ENCODE measurements at places on chromosomes 1 and 21.

- DNase-seq: no peak
These were observed 62.4 kb upstream of the NGF start for GRCh38 chr1:115400426-115400825.

DNA sequence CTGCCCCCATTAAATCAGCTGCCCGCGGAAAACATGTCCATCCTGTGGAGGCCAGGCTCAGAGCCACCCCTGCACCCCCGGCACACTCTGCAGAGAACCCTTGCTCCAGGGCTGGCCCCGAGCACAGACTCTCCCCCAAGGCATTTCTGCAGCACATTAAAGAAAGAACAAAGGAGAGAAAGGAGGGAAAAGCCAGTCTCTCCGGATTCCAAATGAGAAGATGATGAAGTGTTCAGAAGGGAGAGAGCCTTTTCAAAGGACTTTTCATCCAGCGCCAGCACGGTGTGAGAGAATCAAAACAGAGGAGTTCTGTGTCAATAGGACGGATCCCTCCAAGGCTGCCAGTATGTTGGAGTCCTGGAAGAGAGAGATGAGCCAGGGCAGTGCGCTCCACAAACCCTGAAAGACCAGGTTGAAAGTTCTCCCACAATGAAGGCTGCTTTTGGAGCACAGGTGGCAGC lies 498.3 kb downstream of the NPHP4 start:
- no peak for DNase-seq

- DNase-seq: no peak
These were observed 36.9 kb upstream of the EDEM3 start for GRCh38 chr1:184791550-184791900.

DNA sequence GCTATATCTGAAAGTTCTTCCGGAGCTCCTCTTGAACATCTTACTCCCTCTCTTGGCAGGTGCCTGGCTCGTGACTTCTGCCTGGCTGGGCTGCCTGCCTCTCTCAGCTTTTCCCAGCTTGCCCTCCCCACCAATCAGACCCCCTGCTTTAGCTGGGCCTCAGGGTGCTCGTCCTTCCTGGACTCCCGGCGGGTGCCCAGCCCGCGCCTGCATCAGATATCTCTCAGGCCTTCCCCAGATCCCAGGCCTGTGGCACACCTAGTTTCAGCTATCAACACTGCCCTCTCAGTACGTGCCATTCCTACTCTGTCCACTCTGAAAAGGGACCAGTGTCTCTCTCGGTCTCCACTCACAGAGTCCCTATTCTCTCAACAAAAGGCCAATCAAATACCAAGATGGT lies 96.5 kb upstream of the CLDN14 start:
- DNase-seq: no peak

- no peak for DNase-seq
These were observed 273.2 kb downstream of the BACH1 start for GRCh38 chr21:29571949-29572348.

- no peak for DNase-seq
These were observed 1015.4 kb downstream of the AMY1C start for GRCh38 chr1:104765085-104765484.

- DNase-seq: no peak
These were observed 42.1 kb upstream of the SRP9 start for GRCh38 chr1:225735252-225736149.

- DNase-seq: no peak
These were observed 26.3 kb downstream of the PRMT2 start for GRCh38 chr21:46661642-46662366.

DNA sequence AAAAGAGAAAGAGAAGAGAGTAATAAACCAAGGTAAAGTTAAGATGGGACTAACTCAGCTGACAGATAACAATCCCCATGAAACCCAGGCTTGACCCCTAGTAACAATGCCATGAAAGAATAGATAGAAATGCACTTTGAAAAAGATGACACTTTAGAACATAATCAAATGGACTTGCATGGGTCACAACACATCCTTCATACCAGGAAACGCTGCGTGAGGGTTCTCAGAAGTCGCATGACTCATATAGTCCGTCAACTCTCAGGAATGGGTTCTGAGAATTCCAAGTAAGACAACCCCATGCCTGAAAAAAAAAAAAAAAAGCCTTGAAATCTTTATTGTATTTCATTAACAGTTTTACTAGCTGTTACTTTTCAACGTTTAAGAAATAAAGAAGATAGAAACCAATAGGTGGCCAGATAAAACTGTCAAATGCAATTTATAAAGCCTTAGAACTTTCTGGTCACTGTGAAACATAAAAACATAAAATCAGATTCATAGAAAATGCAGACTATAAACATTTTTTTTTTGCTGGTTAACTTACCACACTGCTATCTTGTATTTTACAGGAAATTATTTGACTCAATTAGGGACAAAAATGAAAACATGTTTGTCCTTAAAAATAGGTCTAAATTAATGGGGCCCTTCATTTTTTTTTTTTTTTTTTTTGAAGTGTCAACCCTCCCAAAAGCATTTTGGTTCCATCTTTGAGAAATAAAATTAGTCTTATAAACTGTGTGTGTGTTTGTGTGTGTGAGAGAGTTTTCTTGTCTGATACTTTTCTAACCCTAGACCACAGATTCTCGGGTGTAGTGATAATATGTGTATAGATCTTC lies 202.1 kb downstream of the NCAM2 start:
- DNase-seq: no peak

- no peak for DNase-seq
These were observed 29.8 kb downstream of the COL6A1 start for GRCh38 chr21:46011267-46011967.

DNA sequence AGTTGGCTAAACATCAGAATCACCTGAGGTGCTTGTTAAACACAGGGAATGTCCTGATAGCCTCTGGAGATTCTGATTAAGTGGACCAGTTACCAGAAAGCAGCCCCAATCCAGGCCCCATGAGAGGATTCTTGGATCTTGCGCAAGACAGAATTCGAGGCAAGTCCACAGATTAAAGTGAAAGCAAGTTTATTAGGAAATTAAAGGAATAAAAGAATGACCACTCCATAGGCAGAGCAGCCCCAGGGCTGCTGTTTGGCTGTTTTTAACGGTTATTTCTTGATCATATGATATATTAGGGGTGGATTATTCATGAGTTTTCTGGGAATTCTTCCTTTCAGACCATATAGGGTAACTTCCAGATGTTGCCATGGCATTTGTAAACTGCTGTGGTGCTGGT lies 176.2 kb downstream of the ROR1 start:
- no peak for DNase-seq

DNA sequence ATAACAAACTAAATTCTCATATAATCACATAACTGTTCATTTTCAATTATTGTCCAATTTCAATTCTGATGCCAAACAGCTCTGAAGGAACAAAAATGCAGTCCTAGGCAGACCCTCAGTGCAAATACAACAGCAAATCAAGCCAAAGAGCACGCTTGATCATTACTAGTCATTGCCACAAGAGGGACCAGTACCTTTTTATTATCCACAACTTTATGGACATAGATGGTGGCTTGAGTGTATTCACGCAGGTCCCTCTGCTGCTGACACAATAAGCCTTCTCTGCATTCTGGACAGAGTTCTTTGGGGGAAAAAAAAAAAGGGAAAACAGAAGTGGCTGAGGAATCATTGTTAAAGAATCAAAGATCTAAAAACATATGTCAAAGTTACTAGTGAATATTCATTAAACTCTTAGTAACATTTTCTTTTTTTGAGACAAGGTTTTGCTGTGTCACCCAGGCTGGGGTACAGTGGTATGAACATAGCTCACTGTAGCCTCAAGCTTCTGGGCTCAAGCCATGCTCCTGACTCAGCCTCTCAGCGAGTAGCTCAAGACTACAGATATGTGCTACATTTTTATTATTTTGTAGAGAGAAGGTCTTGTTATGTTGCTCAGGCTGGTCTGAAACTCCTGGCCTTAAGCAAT lies 34.3 kb upstream of the RAP1GAP start:
- no peak for DNase-seq

DNA sequence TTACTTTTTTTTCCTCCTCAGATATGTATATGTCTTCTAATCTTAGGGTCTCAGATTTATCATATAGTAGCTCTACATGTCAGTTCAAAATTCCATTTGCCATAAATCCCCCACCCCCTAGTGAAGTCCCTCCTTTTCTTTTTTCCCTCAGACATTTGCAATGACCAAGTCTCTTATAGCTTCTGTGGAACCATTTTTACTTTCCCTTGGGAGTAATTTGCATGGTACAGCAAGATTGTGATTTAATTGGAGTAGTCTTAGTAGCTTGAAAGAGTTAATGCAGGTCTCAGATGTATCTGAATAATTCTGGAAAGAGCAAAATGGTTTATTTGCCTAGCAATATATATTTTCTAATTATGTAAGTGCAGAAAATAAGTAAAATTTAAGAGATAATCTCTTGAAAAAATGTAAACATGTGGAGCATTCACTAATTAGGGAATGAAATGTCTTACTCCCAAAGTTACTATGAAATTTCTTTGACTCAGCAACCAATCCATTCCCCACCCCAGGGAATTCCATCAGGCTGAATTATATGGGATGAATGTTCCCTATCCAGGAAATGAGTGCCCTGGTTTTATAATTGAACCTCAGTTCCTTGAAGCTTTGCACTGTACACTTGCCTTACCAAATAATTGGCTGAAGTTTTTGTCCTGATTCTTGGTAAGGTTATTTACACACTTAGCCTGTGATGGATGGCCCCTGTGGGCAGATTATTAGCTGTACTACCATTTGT lies 267.0 kb downstream of the DNM3 start:
- no peak for DNase-seq

GRCh38 chr1:20115479-20115878 lies 3.9 kb downstream of the PLA2G2D start:
- DNase-seq: no peak

DNA sequence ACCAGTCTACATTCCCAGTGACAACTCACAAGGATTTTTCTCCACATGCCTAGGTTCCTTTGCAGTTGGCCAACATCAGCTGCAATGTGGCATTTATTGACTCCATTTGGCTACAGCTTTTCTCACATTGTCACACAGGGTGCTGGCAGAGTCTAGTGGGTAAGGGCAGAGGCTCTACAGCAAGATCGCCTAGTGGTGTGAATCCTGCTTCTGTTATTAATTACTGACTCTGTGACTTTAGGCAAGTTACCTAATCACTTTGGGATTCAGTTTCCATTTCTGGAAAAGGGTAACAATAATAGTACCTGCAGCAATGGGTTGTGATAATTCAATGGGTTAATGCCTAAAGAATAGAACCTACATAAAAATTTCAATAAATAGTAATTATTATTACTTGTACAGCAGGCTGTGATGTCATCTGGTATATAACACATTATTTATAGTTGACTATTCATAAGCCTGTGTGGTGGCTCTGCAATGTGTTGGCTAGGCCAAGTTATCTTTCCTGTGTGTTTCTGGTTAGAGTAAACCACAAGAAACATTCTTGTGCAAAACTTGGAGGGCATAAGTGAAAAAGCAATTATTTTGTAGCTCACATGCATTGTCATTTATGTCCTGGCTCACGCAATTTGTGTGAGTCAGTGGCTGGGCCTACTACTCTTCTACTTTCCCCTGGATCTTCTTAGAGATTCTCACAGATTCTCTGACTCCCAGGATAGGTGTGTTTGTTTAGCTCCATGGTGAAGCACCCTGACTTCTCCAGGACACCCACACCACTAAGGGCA lies 59.5 kb downstream of the PTGS2 start:
- no peak for DNase-seq

Data from stimulated activated CD8-positive, alpha-beta memory T cell treated with anti-CD3 and anti-CD28 coated beads, Interleukin-4, amount 100 ng/mL, for 24 hours (primary cell).